ENCODE measurements at places on chromosomes 7 and 10.

GRCh38 chr7:44223362-44224079 lies 22.7 kb downstream of the YKT6 start:
- no peak for DNase-seq

DNA sequence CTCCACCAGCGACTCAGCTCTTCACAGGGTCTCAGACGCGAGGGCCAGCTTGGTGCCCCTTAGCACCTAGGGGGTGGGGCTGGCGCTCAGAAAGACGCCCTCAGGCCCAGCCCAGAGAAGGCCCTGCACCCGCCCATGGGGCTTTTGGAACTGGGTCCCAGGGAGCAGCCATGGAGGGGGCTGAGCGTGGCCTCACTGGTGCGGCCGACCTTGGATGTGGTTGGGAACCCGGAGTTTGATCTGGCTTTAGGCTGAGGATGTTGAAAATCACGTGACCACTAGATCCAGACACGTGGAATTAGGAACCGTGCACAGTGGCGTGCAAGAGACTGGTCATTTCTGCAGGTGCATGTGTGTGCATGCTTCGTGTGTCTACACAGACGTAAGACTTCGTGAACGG lies 185.4 kb downstream of the DNAJB6 start:
- DNase-seq = no peak

GRCh38 chr7:26117142-26117807 lies 34.7 kb upstream of the NFE2L3 start:
- no peak for DNase-seq

- DNase-seq = no peak
Observed at GRCh38 chr7:101160910-101161309, 4.5 kb downstream of the VGF start.

GRCh38 chr10:104541820-104542219 lies 99.3 kb upstream of the SORCS3 start:
- no peak for DNase-seq

GRCh38 chr10:124041675-124042445 lies 51.5 kb downstream of the CHST15 start:
- DNase-seq = no peak

DNA sequence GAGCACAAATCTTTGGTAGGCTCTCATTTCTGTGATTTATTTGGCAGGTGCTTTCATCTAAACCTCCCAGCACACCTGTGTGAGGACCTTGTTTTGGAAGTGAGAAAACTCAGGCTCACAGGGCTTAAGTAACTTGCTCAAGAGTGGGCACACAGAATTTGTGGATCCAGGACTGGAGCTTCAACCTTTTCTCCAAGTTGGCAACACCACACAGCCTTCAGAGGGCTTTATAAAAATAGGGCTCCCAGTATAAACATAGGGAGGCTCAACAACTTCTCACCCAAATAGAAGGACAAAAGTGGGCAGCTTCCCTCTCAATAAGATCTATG lies 182.2 kb upstream of the NEBL start:
- DNase-seq = no peak
